Stimulated activated CD4-positive, alpha-beta T cell treated with anti-CD3 and anti-CD28 coated beads, Interleukin-1b, Interleukin-23, amount 100 ng/mL, for 1 hour (primary cell): ENCODE measurements at places on chromosomes 12 and 14.

GRCh38 chr14:71432334-71433110, 499.7 kb upstream of the RGS6 start:
- DNase-seq: no peak

- no peak for DNase-seq
These were observed 1035.6 kb downstream of the VRK1 start for GRCh38 chr14:97832776-97833175.

DNA sequence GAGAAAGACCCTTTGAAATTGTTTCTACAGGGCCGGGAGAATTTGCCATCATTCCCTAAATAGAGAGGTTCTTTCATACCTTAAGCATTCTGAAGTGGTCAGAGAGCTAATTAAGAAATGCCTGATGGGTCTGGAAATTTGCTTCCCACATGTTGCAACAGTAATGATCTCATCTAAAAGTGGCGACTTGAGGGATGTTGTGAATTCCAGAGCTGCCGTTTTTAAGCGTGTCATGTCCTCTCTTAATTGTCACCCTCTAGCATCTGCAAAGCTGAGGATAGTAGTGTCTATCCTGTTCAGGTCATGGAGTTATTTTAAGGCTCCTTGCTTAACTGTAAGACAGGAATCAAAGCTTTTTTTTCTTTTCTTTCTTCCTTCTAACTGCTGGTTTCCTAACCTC, 60.4 kb downstream of the FOS start:
- DNase-seq: no peak

- no peak for DNase-seq
These were observed 12.3 kb upstream of the PARP11 start for GRCh38 chr12:3885277-3886094.

- DNase-seq: no peak
These were observed 27.1 kb upstream of the BCDIN3D start for GRCh38 chr12:49869816-49870500.

DNA sequence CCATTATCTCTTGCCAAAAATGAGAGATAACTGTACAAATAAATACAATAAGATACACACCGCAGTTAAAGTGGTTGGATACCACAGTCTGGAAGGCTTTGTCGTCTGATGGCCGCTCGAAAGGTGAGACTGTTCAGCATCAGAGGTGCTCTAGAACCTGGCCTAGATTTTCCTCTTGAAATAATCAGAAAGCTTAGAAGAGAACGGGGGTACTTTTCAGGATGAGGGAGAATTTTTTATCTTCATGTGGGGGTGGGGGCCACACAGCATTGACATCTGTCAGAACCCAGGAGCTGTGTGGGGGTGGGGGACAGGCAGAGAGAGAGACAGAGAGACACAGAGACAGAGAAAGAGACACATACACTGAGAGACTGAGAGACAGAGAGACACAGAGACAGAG, 90.5 kb downstream of the GALNT9 start:
- no peak for DNase-seq

GRCh38 chr12:4939418-4940023, 29.8 kb downstream of the KCNA1 start:
- no peak for DNase-seq

- DNase-seq: no peak
These were observed 358.6 kb upstream of the FOXG1 start for GRCh38 chr14:28407996-28408395.

DNA sequence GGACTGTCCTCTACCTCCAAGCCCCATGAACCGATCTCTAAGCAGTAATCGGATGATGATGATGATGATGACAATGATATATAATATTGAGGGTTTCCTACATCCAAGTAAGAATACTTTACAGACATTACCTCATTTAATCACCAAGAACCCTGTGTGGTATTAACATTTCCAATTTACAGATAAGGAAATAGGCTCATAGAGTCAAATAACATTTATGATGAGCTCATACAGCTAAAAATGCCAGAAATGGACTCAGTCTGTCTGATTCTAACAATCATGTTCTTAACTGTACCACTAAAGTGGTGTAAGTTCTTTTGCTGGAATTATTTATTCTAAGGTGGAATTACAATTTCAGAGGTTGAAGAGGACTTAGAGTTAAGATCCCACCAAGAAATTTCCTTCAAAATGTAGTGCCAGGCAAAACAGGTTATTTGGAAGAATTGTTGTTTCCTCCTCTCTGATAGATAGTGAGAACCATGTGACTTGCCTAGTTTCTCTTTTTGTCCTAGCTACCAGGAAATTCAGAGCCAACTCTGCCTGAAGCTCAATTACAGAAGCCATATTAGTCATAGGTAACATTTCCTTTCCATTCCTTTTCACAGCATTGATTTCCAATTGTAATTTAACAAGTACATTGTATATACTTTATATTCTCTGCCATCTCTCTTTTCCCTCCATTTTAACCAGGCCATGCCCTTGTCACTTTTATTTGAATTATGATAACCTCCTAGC, 23.8 kb upstream of the CCDC175 start:
- DNase-seq: no peak

- no peak for DNase-seq
These were observed 114.0 kb downstream of the BEGAIN start for GRCh38 chr14:100473249-100473648.

GRCh38 chr12:25960143-25960542, 1.7 kb downstream of the RASSF8 start:
- no peak for DNase-seq

DNA sequence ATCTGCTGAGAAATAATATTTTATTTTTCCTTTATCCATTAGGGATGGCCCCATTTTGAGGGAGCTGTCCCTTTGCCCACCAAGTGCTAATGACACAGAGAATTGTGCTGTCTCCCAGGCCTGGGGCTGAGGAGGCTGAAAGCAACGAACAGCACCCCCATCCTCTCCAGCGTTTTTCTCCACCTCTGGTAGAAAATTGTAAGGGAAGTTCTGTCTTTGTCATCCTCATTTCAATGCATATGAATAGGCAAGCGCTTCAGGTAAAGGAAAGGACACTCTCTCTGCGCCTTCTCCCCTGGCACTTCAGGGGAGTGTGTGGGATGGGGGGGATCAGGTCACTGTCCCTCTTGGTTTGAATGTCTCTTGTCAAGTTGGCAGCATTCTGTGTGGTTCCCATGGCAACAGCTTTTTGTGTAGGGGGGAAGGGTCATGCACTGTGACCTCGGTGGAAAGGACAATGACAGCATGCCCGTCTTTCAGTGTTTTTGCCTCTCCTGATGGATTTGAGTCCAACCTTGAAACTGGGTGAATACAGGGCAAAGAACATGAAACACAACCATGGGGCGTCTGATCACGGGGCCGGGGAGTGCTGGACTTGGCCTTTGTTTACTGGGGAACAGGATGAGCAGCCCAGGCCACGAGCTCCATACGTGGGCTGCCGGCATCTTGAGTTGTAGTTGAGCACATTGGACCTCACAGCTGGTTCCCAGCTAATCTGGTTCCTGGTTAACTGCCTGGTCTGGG, 230.2 kb downstream of the VRK1 start:
- DNase-seq: no peak

GRCh38 chr14:21267431-21267845, 1.8 kb downstream of the HNRNPC start:
- DNase-seq: no peak

- DNase-seq: no peak
These were observed 3.8 kb downstream of the RAPGEF3 start for GRCh38 chr12:47754881-47755280.

GRCh38 chr12:6328945-6329702, 12.8 kb downstream of the TNFRSF1A start:
- no peak for DNase-seq

DNA sequence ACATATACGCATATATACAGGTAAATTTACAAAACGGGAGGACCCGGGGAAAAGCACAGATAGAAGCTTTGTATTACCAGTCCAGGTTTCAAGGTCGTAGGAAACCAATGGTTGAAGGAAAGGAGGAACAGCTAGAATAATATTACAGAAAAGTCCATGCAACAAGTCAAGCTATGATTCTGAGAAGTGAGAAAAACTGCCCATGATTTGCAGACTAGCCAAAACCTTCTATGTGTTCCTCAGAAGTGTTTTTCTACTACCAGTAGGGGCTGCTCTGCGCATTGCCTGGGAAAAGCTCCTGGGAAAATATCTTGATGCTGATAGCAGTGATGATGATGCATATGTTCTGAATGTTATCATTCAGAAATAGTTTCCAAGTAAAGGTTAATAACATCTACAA, 2.2 kb downstream of the PDZRN4 start:
- no peak for DNase-seq
